GM12878 (cell line): ENCODE measurements at places on chromosomes 12 and 14.

GRCh38 chr12:123150275-123150743 is 581 bp downstream of the PITPNM2 start:
- H3K4me3 ChIP-seq, result peak overlapping the region; percentile 32; the same call in 1 of the 2 replicates
- H3K27me3 ChIP-seq, result peaks cover 4% of the 10 kb centered on the region; the same call in 1 of the 2 replicates
- no peak for DNase-seq

- no peak within 1 kb of the TSS; the same call in 1 of the 2 replicates for H3K27ac ChIP-seq
- peak within 1 kb of the TSS; percentile 64 for H3K4me3 ChIP-seq
- no peaks in the 10 kb centered on the region for H3K27me3 ChIP-seq
- H3K36me3 ChIP-seq, result no peaks in the 10 kb centered on the region
Observed at GRCh38 chr12:128852885-128853599, at the start of gene GLT1D1. Gene GLT1D1, plus strand, starts transcription at chr12:128853478. Its CDS starts 104 bp downstream, at chr12:128853582.

- peaks cover 12% of the 10 kb centered on the region for H3K36me3 ChIP-seq
- H3K27ac ChIP-seq, result no peak overlapping the region
- no peak for DNase-seq
- no peaks in the 10 kb centered on the region for H3K4me1 ChIP-seq
Observed at GRCh38 chr12:49527361-49528130, 11.3 kb upstream of the KCNH3 start.

DNA sequence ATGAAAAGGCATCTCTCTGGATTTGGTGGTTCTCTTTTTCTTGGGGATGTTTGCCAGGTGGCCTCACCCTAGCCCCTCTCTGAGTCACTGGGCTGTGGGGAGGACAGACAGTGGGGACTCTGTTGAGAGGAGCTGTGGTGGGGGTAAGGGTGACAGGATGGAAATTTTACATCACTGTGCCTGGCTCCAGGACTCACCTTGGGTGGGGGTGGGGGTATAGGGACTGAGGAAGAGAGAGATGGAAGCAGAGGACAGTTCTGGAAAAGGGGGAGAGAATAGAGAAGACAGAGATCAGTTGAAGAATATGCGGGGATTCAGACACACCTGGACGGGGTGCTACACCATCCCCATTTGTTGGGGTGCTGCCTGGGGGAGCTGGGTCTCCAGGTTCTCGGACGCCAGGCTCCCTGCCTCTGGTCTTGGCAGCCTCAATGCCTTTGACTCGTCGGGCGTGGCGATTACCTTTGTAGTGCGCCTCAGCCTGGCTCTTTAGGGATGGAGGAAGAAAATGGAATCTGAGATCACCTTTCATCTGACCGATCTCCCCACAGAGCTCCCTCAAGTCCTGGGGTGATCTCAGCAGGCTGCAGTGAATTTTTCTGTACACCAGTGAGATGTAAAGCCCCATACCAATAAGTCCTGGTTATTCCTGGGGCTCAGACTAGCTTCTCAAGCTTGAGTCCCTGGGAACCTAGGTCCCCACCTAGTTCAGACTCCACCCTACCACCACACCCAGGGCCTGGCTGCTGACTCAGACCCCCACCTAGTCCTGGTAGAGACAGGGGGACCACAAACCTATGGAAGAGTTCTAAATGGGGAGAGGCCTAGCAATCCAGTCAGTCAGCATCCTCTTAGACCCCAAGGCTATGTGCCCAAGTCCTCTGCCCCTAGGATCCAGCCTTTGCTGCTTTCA is 9.6 kb upstream of the GPR84 start:
- no peak for DNase-seq
- peaks cover 8% of the 10 kb centered on the region; the same call in 1 of the 2 replicates for H3K4me1 ChIP-seq
- H3K27me3 ChIP-seq, result no peaks in the 10 kb centered on the region
- H3K36me3 ChIP-seq, result no peaks in the 10 kb centered on the region

DNA sequence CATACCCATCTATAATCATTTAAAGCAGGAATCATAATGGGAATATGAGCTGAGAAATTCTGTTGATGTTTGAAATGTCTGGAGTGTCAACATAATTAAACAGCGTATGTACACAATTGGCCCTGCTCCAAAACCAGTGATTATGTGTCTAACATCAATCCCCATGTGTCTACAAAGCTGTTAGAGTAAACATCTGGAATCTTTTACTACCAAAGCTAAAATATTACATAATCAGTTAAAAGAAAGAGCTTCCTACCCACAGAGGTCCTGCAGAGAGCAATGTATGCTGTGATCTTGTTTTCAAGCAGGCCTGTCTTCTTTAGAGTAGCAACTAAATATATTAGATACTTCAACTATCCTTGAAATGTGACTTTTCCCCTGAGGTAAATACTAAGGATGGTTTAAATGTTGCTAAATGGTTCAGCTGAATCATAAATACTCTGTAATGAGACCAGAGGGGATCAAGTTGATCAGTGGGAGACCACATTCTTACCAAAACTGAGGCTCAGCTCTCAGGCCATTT is 74.3 kb downstream of the RASSF8 start:
- H3K4me3 ChIP-seq, result no peak overlapping the region
- H3K36me3 ChIP-seq, result no peaks in the 10 kb centered on the region
- DNase-seq, result no peak

DNA sequence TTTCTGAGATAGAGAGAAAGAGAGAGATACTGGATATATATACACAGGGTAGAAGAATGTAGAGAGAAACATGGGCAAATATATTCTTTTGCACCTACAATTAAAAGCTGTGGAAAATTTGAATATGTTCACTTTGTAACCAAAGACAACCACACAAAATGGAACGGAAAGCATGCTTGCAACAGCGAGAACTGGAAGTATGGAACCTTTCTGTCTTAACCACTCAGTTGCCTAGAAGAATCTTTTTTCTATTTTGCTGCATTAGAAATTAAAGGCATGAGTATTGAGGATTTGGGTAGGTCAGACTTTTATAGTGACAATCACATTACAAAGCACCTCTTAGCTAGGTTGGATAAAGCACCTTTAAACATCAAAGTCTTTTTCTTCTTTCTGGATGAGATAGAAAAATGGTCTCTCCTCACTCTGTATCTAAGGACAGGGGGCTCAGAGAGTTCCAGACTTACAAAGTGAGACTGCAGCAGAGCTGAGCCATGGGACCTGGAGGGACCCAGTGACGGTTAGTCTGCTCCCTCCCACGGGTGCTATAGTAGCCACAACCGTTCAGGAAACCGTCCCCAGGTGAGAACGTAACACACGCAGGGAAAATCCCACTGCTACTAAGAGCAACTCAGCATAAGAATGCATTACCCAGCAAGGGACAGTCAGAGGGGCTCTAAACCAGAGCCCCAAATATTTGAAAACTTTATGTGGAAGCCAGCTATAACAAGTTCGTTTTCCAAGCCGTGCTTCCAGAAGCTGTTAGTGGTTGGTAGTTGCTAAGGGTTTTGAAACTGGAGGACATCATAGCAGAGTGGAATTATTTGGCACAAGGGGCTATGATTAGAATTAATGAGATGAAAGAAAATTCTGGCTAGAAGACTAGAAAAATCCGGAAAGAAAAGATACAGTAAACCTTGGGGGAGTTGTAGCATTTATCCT is 97.1 kb downstream of the DAD1 start:
- H3K4me3 ChIP-seq, result peak overlapping the region; percentile 45
- DNase-seq, result no peak
- peaks cover 86% of the 10 kb centered on the region for H3K4me1 ChIP-seq
- H3K36me3 ChIP-seq, result no peaks in the 10 kb centered on the region
- H3K27ac ChIP-seq, result peak overlapping the region; percentile 98

- H3K4me3 ChIP-seq, result no peak overlapping the region
- no peaks in the 10 kb centered on the region for H3K27me3 ChIP-seq
- no peaks in the 10 kb centered on the region for H3K36me3 ChIP-seq
- peaks cover 4% of the 10 kb centered on the region; the same call in 1 of the 2 replicates for H3K4me1 ChIP-seq
- peak; percentile 5 for DNase-seq
Observed at GRCh38 chr12:124646385-124647230, 79.2 kb upstream of the NCOR2 start.

DNA sequence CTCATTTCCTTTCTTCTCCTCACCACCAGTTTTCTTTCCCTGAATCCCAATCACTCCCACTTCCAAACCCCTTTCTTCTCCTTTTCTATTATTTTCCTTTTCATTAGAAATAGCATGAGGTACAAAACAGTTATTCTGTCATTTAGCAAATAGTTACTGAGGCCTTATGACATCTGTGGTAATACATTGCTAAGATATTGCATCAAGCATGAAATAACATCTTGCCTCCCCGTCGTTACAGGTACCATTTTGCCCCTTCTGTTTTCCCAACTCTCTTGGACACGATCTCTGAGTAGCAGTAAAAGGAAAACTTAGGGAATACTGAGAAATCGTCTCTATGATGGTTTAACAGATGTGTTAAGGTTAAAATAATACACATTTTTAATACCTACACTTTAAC is 175.8 kb upstream of the SOX5 start:
- no peak for DNase-seq
- peaks cover 8% of the 10 kb centered on the region for H3K4me1 ChIP-seq
- no peaks in the 10 kb centered on the region for H3K27me3 ChIP-seq

- no peak for DNase-seq
- H3K27me3 ChIP-seq, result no peaks in the 10 kb centered on the region
- H3K36me3 ChIP-seq, result no peaks in the 10 kb centered on the region
Observed at GRCh38 chr14:91885113-91885712, 17.9 kb upstream of the TC2N start.

GRCh38 chr12:66901138-66901932 is 222.5 kb upstream of the GRIP1 start:
- H3K27me3 ChIP-seq, result no peaks in the 10 kb centered on the region
- peak; percentile 33 for DNase-seq
- H3K4me3 ChIP-seq, result no peak overlapping the region
- peaks cover 14% of the 10 kb centered on the region for H3K4me1 ChIP-seq
- H3K27ac ChIP-seq, result no peak overlapping the region

DNA sequence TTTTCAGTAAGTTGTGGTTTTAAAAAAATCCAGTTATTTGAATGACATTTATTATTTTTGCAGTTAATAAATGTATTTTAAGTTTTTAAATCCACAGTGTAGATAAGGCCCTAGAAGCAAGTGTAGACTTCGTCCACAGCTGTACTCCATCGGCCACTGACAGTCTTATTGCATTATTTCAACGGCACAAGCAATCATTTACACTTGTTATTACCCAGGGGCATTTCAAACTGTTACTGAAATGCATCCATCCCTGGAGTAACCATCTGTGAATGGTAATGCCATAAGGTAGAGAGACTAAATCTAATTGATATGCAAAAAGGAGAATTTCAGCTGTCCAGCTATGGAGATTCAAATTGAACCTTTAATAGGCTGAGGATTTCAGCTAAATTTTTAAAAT is 48.4 kb downstream of the BICD1 start:
- DNase-seq, result no peak
- peaks cover 3% of the 10 kb centered on the region; the same call in 1 of the 2 replicates for H3K36me3 ChIP-seq
- H3K27me3 ChIP-seq, result no peaks in the 10 kb centered on the region
- no peak overlapping the region for H3K4me3 ChIP-seq
- H3K4me1 ChIP-seq, result no peaks in the 10 kb centered on the region

- DNase-seq, result no peak
- H3K27me3 ChIP-seq, result no peaks in the 10 kb centered on the region
- H3K4me3 ChIP-seq, result peak overlapping the region; percentile 55; the same call in 1 of the 2 replicates
Observed at GRCh38 chr14:73744874-73745529, 30.8 kb upstream of the PNMA1 start.

DNA sequence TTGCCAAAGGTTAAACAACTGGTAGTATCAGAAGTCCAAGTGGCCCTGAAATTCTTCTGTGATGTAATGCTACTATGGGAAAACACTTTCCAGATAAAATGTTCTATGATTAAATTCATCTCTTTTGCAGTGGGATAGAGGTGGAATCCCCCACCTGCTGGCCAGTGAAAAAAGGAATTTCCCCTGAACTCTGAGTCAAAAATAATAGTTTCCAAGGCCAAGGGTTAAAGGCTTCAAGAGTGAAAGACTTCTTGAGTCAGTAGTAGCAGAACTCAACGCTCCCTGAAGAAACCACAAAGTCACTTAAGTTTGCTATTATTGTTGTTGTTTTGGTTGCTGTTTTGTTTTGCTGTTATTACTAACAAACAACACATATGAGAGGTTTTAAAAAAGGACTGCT is 330.8 kb downstream of the SOX5 start:
- peak; percentile 5 for DNase-seq
- no peak overlapping the region for H3K27ac ChIP-seq
- no peaks in the 10 kb centered on the region for H3K27me3 ChIP-seq
- H3K4me1 ChIP-seq, result no peaks in the 10 kb centered on the region
- H3K4me3 ChIP-seq, result no peak overlapping the region

- no peak overlapping the region for H3K4me3 ChIP-seq
- H3K4me1 ChIP-seq, result no peaks in the 10 kb centered on the region
- no peaks in the 10 kb centered on the region for H3K27me3 ChIP-seq
Observed at GRCh38 chr14:87111126-87111525, 881.9 kb downstream of the GALC start.

- H3K27me3 ChIP-seq, result no peaks in the 10 kb centered on the region
- no peak for DNase-seq
Observed at GRCh38 chr14:51929166-51929565, 60.2 kb upstream of the RTRAF start.

GRCh38 chr12:104207416-104208205 is 8.0 kb upstream of the TXNRD1 start:
- no peak for DNase-seq
- no peaks in the 10 kb centered on the region for H3K27me3 ChIP-seq

- H3K4me3 ChIP-seq, result no peak overlapping the region
- no peak for DNase-seq
- 0 out of 2 replicates have a peak, but pooled peaks cover 3% of the 10 kb centered on the region for H3K36me3 ChIP-seq
- no peaks in the 10 kb centered on the region; the same call in 1 of the 2 replicates for H3K4me1 ChIP-seq
- H3K27ac ChIP-seq, result no peak overlapping the region
- no peaks in the 10 kb centered on the region for H3K27me3 ChIP-seq
Observed at GRCh38 chr14:89258728-89259273, 158.2 kb downstream of the FOXN3 start.

DNA sequence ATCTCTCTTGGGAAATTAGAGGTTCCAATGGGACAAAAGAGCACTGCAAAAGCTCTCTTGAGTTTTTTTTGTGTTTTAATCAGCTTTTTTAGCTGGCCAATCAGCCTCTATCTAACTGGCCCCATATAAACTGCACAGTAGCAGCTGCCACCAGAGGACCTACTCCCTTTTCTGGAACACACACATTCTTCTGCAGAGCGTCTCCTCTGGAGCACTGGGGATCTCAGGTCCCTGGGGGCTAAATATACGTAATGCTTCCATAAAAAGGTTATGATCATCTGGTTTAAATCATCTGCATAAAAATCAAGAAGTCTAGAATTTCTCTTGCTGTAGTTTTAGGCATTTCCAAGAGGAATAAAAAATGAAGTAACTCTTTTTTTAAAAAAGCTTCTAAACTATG is 32.3 kb downstream of the TSPAN8 start:
- no peaks in the 10 kb centered on the region for H3K36me3 ChIP-seq
- H3K4me1 ChIP-seq, result no peaks in the 10 kb centered on the region
- H3K27ac ChIP-seq, result no peak overlapping the region
- no peak for DNase-seq
- no peaks in the 10 kb centered on the region for H3K27me3 ChIP-seq
- no peak overlapping the region for H3K4me3 ChIP-seq

DNA sequence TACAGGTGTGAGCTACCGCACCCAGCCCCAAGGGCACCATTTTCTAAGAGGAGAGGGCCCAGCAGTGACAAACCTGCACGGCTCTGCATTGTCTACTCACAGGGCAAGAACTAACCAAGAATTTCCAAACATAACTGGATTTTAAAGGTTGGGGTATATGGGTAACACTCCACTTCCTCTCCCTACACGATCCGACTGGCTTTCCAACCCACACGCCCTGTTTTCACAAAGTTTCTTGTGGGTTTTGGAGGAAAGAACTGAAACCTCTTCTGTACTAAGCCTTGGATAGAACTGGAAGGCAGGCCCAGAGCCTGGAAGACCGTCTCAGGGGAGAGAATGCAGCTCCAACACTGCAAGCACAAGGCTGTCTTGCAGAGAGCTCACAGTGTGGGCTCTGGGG is 24.9 kb downstream of the SNRNP35 start:
- H3K4me3 ChIP-seq, result no peak overlapping the region
- no peak overlapping the region for H3K27ac ChIP-seq
- H3K4me1 ChIP-seq, result no peaks in the 10 kb centered on the region
- DNase-seq, result no peak
- H3K27me3 ChIP-seq, result no peaks in the 10 kb centered on the region

- H3K27ac ChIP-seq, result no peak overlapping the region
- H3K27me3 ChIP-seq, result no peaks in the 10 kb centered on the region
- no peak overlapping the region for H3K4me3 ChIP-seq
Observed at GRCh38 chr12:44500423-44500822, 375.7 kb downstream of the NELL2 start.
